ENCODE measurements at places on chromosomes 2 and 18.

GRCh38 chr18:28045176-28045810 is 131.6 kb downstream of the CDH2 start:
- no peak for DNase-seq

DNA sequence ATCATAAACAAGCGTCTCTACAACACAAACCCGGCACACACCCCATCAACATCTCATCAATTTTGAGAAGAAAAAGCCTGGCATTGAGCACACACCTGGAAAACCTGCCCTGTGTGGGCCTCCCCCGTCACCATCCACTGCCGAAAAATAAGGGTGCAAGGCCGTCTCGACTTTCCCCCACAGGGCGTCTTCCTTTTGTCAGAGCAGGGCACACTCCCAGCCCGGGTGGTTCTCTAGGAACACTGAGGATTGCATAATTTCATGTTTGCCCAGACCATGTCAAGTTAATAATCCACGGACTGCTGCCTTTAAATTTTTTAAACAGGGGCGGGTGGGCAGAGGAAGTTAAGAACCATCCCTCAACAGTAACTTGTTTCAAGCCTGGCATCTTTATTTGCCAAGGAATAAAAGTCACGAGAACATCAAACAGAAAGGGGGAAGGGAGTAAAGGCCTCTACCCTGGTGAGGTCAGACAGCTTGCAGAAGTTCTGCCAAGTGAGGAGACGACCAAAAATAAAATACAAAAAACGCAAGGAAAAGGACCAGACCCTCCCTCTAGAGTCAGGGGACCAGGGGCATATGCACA is 2.1 kb downstream of the TFCP2L1 start:
- no peak for DNase-seq

- DNase-seq: no peak
Measured at GRCh38 chr2:7378591-7378990, 461.4 kb downstream of the RNF144A start.

GRCh38 chr2:191488135-191488534 is 189.8 kb upstream of the NABP1 start:
- no peak for DNase-seq

GRCh38 chr2:239396881-239397681 is 3.7 kb downstream of the HDAC4 start:
- no peak for DNase-seq

GRCh38 chr18:78820161-78820834 is 159.3 kb upstream of the SALL3 start:
- no peak for DNase-seq

DNA sequence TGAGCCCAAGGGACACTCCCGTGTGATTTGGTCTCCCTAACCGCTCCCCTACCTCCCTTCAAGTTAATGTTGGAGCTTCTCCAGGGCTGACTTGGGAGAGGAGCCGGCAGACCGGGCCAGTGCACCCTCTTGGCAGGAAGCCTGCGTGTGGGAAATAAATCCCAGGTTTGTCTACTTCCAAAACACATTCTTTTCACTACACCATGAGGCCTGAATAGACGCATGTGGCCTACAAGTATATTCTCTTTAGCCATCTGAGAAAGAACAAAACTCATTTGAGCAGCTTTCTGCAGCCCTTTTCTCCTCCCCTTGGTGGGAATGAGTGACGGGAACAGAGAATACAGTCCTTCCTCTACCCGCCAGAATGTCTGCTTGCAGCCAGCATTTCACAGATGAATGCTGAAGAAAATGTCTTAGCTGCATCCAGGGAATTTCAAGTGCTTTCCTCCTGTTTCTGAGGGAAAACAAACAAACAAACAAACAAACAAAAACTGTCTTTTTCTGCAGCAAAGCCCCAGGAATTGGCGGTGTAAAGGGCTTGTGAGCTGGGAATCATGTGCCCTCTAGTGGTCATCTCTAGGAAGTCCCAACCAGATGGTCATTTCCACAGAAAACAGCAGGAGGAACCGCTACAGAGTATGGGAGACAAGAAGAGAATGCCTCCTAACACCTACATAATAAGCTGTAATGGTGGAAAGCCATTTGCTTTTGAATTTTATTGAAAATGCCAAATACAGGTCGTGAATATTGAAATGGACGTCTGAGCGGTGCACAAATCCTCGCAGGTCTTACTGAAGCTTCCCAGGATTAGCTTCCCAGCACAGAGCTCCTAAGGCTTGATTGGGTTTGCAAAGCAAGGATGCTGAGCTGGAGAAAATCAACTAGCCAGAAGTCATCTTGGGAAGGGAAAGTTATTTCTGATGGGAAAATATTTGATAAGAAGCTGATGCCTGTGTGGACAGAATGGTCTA is 41.2 kb upstream of the DAPL1 start:
- peak; percentile 73 for DNase-seq

GRCh38 chr2:73963385-73964120 is 21.2 kb upstream of the TET3 start:
- DNase-seq: no peak

All from right cardiac atrium (tissue), 5 donors.